SJSA1 (cell line): ENCODE measurements at places on chromosomes 11 and 22. TPM values are rescaled to one million over a fixed set of nuclear protein-coding genes. Genes with fewer than 3 reads are reported as not detected.
A peak's percentile ranks its signal among the peaks of the same experiment; 100 is the strongest.

DNA sequence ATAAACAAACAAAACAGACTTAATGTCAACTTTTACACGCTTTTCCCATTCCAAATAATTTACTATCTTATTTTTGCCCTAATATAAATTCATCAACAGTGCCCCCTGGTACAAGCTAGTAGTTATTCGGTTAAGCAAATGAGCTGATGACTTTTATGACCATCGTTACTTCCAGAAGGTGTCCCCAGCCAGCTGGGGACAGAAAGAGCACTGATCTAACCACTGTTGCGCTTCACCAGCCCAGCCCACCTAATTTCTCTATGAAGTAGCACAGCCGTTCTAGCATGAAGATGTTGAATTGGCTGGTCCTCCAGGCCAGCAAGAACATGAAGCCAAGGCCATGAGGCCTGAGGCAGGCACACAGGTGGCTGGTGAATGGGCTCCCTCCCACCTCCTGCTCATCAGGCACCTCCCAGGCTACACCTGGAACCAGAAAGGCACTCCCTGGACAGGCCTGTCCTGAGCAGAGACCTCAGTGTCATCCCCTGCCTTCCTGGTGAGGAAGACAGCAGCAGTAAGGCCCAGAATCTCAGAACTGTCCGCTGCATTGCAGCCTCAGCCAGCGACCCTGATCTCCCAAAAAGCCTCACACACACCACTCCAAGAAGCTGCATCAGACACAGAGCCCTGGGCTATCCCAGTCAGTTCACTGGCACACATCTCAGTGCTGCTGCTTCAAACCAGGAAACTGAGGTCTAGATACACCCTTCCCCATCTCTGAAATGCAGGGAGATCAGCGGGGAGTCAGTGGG, 12.9 kb downstream of the GNB1L start:
- peaks cover 24% of the 10 kb centered on the region for H3K4me1 ChIP-seq
- no peak for DNase-seq
- no peak overlapping the region for H3K27ac ChIP-seq
- H3K36me3 ChIP-seq, result peaks cover 15% of the 10 kb centered on the region
- no peaks in the 10 kb centered on the region for H3K27me3 ChIP-seq
- no peak overlapping the region for H3K4me3 ChIP-seq

DNA sequence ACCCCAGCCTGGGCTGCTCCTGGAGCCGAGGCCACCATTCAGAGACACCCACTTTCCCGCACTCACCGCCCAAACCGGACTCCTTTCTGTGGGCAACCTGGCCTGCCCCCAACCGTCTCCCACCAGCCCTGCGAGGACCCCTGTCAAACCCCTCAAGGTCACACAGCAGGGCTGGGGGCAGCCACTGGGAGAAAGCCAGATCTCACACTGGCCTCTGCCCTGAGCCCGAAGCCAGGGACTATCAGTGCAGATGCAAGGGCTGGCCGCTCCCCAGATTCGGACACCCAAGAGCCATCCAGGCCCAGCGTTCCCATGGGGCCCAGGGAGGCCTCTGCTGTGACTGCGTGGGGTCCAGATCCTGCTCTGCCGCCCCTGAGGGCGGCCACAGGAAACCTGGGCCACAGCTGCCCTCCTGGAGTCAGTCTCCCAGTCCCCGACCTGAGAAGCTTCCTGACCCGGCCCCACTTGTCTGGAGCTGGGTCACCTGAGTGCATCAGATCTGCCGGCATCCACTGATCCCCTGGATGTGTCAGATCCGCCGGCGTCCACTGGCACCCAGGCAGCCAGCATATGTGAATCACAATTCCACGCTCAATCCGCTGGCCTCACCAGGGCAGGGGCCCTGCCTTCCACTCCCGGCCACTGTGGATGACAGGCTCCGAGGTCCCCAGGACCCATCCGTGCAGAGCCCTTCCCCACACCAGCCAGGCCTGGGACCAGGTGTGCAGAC, 139.7 kb downstream of the BRD1 start:
- no peak for DNase-seq
- no peak overlapping the region for H3K4me3 ChIP-seq
- H3K27me3 ChIP-seq, result peaks cover 4% of the 10 kb centered on the region
- H3K36me3 ChIP-seq, result no peaks in the 10 kb centered on the region; the same call in 1 of the 2 replicates
- H3K27ac ChIP-seq, result no peak overlapping the region

- H3K4me1 ChIP-seq, result no peaks in the 10 kb centered on the region
- no peaks in the 10 kb centered on the region for H3K36me3 ChIP-seq
- H3K27ac ChIP-seq, result no peak overlapping the region
- no peaks in the 10 kb centered on the region for H3K27me3 ChIP-seq
- no peak overlapping the region for H3K4me3 ChIP-seq
- no peak for DNase-seq
Observed at GRCh38 chr11:11141065-11141464, 212.0 kb downstream of the CSNK2A3 start.

DNA sequence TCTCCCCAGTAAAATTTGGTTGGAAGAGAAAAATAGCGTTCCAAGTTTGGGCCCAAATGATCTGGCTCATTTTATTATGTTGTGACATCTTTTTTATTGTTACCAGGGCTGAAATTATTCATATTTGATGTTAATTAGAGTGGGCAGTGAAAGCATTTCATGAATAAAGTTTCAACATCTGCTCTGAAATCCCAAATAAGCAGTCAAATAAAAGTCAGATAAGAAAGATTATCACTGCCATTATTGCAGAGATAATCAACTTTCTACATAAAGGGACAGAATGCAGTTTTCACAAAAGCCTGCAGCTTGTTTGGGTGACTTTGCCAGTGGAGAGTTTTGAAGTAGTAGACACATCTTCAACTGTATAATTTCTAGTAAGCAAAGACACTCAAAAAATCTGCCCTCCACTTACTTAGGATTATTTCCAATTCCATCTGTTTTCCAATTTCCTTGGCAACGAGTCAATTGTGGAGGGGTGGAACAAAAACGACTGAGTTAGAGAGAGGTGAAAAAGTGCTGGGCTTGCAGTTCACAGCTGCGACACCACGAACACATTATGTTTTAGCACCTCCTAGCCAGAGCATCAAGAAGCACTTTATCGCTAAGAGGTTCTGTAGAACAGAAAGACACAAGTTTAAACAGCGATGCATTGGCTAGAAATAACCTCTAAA, 9.0 kb downstream of the TECTA start:
- no peak for DNase-seq
- H3K27me3 ChIP-seq, result peaks cover 7% of the 10 kb centered on the region; the same call in 1 of the 2 replicates
- no peaks in the 10 kb centered on the region for H3K36me3 ChIP-seq
- no peak overlapping the region for H3K4me3 ChIP-seq
- no peaks in the 10 kb centered on the region for H3K4me1 ChIP-seq

DNA sequence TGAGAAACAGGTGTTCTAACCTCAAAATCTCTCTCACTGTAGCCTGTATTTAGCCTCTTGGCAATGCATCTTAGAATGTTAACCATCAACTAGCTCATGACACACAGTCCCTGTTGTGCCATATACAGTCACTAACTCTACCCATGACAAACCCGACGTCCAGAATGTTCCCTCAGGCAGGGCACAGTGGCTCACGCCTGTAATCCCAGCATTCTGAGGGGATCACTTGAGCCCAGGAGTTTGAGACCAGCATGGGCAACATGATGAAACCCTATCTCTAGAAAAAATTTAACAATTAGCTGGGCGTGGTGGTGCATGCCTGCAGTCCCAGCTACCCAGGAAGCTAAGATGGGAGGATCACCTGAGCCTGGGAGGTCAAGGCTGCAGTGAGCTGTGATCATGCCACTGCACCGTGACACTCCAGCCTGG, 18.2 kb upstream of the CCDC34 start:
- H3K4me1 ChIP-seq, result peaks cover 22% of the 10 kb centered on the region
- H3K4me3 ChIP-seq, result no peak overlapping the region
- no peak for DNase-seq
- no peaks in the 10 kb centered on the region for H3K27me3 ChIP-seq
- H3K27ac ChIP-seq, result no peak overlapping the region

DNA sequence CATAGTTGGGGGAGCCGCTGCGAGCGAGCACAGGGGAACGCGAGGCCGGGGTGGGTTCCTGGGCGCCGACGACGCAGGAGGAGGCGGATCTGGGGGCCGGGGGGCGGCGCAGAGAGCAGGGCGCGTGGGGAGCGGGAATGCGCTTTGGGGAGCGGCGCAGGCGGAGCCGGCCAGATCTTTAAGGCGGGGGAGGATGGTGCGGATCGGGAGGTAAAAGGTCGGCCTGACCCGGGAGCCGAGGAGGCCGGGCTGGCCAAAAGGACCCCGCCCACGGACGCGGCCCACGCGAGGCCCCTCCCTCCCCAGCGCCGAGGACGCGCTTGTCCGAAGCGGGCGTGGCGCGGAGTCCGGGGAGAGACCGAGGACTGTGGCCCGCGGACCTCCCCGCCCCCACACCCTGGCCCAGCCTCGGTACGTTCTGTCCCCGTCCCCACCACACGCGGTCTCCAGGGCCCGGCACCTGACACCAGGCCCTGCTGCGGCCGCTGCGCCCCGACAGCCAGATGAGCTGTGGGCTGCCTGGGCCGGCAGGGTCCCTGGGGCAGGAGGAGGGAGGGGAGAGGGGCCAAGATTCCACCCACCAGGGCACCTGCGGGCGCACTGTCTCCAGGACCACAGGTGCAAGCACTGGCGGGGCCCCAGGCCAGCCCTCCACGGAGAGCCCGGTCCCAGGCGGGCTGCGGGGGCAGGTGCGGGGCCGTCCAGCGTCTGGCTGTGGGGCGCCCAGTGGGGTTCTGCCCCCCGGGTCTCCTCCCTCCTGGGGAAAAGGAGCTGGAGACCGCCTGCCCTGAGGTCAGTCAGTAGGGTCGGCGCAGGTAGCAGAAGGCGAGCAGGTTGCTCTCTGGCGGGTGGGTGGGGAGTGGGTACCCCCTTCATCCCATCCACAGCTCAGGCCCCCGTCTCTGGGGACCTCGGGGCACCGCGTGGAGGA, 10.9 kb downstream of the PIM3 start:
- peaks cover 18% of the 10 kb centered on the region for H3K4me1 ChIP-seq
- no peaks in the 10 kb centered on the region for H3K27me3 ChIP-seq
- peaks cover 3% of the 10 kb centered on the region for H3K36me3 ChIP-seq
- H3K4me3 ChIP-seq, result peak overlapping the region; percentile 32
- H3K27ac ChIP-seq, result peak overlapping the region; percentile 12; the same call in 1 of the 2 replicates

DNA sequence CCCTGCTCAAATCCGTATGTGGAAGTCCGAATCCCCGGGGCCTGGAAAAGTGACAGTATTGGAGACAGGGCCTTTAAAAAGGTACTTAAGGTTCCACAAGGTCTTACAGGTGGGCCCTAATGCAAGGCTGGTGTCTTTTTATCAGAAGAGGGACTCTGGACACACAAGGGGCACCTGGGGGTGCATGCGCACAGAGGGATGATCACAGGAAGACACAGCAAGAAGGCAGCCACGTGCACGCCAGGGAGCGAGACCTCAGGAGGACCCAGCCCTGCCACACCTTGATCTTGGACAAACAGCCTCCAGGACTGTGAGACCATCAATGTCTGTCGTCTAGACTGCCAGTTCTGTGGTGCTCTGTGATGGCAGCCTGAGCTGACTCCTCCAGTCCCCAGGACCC, 96.5 kb downstream of the SHANK2 start:
- no peak overlapping the region for H3K27ac ChIP-seq
- no peak for DNase-seq
- no peaks in the 10 kb centered on the region for H3K36me3 ChIP-seq
- no peaks in the 10 kb centered on the region for H3K27me3 ChIP-seq
- H3K4me3 ChIP-seq, result no peak overlapping the region
- H3K4me1 ChIP-seq, result no peaks in the 10 kb centered on the region

DNA sequence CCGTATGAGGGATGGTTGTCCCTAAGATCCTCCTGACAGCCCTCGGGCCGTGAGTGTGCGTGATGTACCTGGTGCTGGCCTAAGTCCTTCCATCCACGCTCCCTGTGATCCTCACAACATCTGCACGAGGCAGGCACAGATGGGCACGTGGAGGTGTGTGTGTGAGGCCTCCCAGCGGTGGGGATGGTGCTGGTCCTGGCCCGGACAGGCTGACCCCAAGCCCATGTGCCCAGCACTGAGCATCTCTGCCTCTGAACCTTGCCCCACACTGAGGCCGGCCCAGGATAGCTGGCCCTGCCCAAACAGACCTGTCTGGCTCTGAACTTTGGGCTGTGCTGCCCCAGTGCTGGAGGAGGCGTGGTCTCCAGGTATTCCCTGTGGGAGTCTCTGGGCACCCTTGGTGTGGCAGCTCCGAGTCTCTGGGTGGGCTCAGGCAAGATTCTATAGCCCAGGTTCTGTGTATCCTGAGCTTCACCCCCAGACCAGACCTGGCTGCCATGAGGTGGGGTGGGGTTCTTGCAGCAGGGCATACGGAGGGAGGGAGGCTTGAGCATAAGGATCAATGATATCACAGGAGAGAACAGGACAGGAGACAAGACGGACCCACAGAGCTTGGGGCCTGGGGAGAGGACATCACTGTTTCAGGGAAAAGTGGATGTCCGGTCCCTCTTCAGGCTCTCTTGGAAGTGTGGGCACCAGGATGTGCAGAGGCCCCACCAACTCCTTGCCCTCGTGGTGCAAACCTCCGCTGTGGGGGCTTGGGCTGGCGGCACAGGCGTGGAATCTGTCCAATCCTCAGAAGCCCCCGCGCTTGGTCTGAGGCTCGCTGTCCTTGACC, 881.8 kb downstream of the BRD1 start:
- no peaks in the 10 kb centered on the region for H3K36me3 ChIP-seq
- H3K27ac ChIP-seq, result no peak overlapping the region
- no peak for DNase-seq
- no peaks in the 10 kb centered on the region for H3K4me1 ChIP-seq

GRCh38 chr11:23099256-23099655, 239.0 kb upstream of the CCDC179 start:
- no peak overlapping the region for H3K4me3 ChIP-seq
- DNase-seq, result no peak
- no peaks in the 10 kb centered on the region for H3K4me1 ChIP-seq
- no peak overlapping the region for H3K27ac ChIP-seq
- H3K27me3 ChIP-seq, result no peaks in the 10 kb centered on the region

DNA sequence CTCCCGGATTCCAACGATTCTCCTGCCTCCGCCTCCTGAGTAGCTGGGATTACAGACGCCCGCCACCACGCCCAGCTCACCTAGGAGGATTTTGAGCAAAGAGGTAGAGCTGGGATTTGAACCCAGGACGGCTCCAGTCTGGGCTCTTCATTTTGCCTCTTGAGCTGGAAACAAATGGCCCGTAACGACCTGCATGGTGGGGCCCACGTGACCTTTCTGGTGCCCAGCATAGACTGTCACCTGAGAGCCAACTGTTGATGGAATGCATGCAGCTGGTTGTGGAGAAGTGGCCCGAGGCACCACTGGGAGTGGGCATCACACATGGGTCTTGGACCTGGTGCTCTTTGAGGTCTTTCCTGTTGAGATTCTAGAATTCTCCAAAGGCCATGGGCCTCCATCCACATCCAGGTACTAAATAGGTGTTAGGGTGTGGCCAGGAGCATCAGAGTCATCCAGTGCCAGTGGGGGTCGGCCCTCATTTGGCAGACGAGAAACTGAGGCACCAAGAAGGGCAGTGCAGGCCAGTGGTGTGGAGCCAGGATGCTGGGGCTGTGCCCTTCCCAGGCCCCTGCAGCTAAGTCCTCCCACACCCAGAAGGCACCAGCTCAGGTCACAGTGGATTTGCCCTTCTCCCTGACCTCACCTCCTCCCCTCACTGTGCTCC, 3.9 kb downstream of the ATF4 start:
- H3K4me3 ChIP-seq, result no peak overlapping the region
- no peak overlapping the region for H3K27ac ChIP-seq
- H3K27me3 ChIP-seq, result no peaks in the 10 kb centered on the region
- peaks cover 87% of the 10 kb centered on the region for H3K36me3 ChIP-seq

CCDC188 gene
- 0.16 and 0.84 TPM in 2 replicates for total RNA-seq

PTH gene
- total RNA-seq, result not detected in 2 replicates

OR56A1 gene
- total RNA-seq, result not detected in 2 replicates

KDM4E gene
- not detected in 2 replicates for total RNA-seq

MYOD1 gene
- not detected in 2 replicates for total RNA-seq
